ENCODE measurements at places on chromosomes 2 and 18.
A peak's percentile ranks its signal among the peaks of the same experiment; 100 is the strongest.

- no peak for DNase-seq
Observed at GRCh38 chr2:13495051-13495450, 778.3 kb downstream of the TRIB2 start.

- DNase-seq: no peak
Observed at GRCh38 chr18:3046216-3046808, 33.4 kb upstream of the LPIN2 start.

DNA sequence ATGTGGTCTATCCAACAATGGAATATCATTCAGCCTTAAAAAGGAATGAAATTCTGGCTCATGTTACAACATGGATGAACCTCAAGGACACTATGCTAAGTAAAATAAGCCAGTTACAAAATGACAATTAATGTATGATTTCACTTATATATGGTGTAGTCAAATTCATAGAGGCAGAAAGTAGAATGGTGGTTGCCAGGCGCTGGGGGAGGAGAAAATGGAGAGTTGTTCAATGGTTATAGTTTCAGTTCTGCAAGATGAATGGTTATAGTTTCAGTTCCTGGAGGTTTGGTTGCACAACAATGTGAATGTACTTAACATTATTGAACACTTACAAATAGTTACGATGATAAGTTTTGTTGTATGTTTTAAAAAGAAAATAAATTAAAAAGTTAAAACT, 79.2 kb upstream of the IL1R2 start:
- no peak for DNase-seq

GRCh38 chr2:217614096-217614495, 388.7 kb downstream of the TNS1 start:
- DNase-seq: no peak

GRCh38 chr2:166284359-166284758, 91.4 kb downstream of the SCN9A start:
- no peak for DNase-seq

GRCh38 chr2:225889452-225889851, 489.9 kb downstream of the NYAP2 start:
- peak; percentile 33 for DNase-seq

DNA sequence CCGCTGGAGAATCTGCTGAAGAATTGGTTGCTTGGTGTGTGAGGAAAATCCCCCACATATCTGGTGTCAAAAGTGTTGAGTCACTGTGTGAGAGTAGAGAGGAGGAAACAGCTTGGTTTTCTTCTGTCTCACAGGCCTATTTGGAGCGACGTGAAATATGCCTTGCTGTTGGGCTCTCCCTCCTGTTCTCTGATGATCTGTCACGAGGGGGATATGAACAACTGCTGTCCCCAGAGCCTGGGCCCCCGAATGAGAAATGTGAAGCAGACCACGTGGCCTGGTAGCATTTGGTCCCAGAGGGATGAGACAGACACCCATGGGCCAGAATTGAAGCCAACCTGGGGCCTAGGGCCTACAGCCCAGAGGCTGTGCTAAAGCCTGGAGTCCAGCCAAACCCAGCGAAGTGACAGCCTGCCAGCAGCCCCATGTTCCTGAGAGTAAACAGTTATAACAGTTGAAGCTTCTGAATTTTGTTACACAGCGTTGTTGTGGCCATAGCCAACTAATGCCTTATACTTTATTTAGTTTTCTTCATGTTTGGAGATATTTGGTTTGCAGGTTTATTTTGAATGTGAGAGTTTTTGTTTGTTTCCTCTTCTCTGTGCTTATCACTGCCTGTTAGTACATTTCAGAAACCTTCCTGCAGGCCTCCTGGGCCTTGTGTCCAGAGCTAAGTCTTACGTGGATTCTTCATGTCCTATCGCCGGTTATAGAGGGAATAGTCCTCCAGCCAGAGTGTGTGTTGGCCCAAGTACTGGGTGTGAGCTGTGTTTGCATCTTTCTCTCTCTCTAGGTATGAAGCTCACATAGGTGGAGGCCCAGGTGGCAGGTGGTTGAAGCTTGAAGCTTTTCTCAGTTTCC, 18.7 kb upstream of the COLEC12 start:
- DNase-seq: no peak

DNA sequence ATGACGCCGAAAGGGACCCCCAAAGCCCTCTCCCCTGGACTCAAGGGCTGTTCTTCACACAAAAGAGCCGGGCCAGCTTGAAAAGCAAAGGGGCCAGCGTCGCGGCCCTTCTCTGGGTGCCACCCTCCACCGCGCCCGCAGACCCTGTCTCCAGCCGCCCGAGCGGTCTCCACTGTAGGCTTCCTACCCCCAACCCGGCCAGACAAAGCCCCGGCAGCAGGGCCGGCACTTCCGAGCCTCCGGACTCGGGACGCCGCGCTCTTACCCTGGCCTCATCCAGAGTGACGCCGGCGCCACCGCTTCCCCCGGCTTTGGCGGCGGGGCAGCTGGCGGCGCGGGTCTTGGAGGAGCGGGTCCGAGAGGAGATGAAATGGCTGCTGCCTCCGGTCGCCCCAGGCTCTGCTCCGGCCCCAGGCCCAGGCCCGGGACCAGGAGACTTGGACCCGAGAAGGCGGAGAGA, 603 bp downstream of the ATAD2B start:
- peak; percentile 41 for DNase-seq

- DNase-seq: no peak
Observed at GRCh38 chr2:188032306-188032705, 259.4 kb upstream of the GULP1 start.

- no peak for DNase-seq
Observed at GRCh38 chr2:9423922-9424272, 443 bp downstream of the CPSF3 start.

GRCh38 chr2:100757621-100758394, 62.1 kb upstream of the NPAS2 start:
- no peak for DNase-seq

DNA sequence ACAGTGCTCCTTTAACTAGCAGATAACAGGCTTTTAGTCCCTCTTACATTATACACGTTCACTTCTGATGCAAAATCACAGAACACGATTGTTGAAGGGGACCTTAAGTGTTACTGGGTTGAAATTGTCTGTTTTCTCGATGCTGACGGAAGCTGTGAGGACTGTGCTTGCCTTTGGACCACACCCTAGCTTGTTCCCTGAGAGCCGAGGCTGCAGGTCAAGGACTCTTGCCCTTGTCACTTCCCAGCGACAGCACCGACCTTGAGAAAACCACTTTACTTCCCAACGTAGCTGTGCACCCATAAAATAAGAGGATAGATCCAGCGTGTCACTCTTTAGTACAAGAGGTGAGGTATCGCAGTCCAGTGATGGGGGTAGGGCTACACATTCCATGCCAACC, 701.0 kb downstream of the DCDC2C start:
- DNase-seq: no peak

DNA sequence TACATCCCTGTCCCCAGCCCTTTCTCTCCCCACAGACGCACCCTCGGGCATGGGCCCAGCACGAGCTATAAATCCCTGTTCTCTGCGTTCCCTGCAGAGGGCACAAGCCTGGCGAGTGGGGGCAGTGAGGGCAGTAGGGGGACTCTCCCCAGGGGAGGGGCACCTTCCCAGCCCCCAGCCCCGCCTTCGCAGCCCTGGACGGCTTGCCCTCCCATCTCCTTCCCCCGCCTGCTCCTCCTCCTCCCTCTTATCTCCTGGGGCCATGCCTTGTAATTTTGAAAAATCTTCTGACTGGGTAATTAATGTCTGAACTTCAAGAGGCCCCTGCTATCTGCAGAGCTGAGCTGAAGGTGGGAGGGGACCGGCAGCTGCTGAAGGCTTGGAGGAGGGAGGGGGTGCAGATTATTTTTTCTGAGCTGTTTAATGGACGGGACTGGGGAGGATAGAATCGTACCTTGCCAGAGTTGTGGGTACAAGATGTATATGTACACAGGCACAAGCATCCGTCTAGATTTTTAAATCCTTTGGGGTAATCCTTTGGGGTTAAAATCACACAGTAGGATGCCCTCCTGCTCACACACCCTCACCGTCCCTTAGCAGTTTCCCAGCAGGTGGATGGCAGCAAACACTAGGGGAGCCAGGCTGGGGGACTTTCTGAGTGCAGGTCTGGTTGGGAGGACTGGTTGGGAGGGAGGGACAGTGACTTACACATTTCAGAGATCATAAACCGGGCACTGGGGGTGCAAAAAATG, 121.9 kb downstream of the SMAD7 start:
- DNase-seq: no peak

DNA sequence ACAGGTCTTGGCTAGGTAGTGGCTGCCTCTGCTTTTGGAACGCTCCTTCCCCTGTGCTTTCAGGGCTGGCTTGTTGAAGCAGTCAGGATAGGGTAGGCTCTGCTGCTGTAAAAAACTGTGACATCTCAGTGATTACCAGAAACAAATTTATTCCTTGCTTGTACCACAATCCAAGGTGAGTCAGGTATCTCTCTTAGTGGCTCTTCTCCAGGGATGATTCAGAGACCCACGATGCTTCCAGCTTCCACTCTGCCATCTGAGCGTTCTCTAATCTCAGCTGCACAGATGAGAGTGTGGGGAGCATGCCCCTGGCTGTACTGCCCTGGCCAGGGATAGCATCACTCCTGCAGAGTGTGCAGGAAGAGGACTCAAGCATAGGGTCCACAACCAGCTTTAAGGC, 174.9 kb downstream of the VAPA start:
- no peak for DNase-seq

DNA sequence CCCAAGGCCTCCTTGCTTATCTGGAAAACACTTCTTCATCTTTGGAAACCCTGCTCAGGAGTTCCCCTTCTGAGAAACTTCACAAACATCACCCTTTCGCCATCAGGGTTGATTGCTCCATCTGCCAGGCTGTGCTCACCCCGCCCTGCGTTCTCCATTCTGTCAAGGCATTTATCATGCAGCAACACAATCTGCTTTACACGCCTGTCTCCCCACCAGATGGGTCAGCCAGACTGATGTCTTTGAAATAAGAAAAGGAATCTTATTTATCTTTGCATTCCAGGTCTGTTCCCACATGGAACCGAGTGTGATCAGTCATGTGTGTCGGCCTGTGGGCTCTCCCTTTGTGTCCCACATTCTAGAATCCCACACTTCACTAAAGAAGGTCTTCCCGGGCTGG, 110.0 kb upstream of the ARL4C start:
- DNase-seq: no peak

- DNase-seq: no peak
Observed at GRCh38 chr18:3219631-3220335, at the start of gene MYOM1. TSS of gene MYOM1 (minus strand) at chr18:3219968. CDS start at chr18:3215223, 4,745 bp downstream.

DNA sequence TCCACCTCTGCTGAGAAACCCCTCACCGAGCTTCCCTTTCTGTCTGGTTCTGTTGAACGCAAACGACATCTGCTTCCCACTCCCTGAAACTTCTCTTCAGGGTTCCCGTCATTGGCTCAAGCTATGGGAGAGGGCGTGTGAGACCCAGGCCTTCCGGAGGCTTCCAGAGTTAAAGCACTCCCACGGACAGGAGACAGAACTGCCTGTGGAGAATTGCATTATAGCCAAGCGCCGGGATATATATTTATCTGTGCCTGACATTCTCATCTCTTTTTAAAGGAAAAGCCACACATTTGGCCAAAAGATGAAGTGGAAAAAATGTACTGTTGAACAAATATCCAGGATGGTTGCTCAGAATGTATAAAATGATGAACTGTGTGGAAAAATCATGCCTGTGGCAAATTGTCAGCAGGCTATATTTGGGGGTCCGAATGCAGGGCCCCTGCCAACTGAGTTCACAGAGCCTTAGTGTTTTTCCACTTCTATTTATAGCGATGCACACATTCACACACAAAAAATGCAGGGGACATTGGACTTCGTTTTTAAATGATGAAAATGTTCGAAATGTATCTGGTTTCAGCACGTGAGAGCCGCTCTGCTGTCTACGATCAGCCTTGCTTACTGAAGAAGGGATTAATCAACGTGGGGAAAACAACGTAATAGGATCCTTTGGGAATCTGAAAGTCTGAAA, 59.5 kb downstream of the E2F6 start:
- DNase-seq: no peak

- no peak for DNase-seq
Observed at GRCh38 chr18:49648811-49649210, 87.0 kb downstream of the LIPG start.

DNA sequence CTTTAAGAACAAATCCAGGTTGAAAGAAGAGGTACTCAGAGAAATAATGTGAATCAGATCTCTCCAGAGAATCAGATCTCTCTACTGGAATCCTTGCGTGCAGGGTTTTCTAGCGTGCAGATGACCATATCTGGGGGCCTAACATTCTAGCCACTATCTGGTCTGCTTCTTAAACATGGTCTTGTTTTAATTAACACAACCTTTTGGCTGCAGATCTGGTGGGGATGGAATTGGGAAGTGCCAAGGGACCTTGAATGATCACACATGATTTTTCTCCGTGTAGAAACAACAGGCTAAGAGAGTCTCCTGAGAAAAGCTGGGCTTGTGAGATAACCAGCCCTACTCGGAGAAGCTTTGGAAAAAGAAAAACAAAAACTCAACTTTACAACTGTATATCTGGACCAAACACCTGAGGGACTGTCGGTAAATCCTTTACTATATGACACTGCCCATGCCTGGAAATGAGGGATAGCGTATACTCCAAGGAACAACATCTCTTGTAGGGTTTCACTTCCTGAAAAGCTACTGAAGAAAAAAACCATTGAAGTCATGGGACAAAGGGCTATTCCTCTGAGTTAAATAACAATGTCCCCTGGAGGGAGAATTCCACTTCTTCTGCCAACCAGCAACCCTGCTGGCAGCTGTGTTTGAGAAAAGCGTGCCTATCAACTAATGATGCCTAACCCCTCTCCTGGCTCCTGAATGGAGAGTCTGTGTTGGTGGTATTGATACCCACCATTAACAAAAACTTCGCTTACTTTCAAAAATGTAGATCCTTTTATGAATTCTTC, 171.0 kb upstream of the REV1 start:
- DNase-seq: no peak

DNA sequence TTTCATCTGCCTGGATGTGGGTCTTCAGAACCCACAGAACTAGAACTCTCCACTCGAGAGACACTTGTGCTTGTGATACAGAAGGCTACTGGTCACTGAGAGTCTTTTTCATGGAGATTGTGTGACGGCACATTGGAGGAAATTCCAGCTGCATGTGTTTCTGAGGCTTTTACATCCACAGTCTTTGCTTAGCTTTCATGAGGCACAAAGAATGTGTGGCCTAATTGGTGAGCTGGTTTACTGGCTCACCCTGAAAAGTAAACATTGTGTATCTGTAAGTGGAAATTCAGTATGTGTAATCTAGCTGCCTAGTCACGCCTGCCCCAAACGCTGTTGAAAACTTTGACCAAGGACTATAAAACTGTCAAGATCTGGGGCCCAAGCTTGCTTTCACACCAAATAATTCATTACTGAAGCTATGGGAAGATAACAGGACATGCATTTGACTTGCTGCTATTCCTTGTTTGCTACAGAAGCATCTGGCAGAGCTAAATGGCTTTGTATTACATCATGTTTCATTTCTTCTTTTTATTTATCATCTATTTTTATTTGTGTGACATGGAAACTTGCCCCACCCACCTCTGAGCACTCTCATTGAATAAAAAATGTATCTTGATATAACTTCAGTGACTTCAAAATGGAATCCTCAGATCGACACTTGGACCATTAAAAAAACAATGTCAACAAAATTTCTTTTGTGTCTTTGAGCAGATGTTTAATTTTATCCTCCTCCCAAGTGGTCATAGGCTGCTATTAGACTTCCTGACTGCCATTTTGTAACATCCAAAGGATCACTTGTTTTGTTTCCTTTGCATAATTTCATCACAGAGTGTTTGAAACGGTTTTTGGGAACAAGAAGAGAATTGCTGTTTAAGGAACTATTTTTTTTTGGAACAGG, 80.2 kb downstream of the EFEMP1 start:
- DNase-seq: peak; percentile 38

GRCh38 chr2:74564222-74564621, 9.7 kb downstream of the DOK1 start:
- no peak for DNase-seq

Measured in Calu3 (cell line).